K562 (cell line): ENCODE measurements at places on chromosomes 5 and 9.

GRCh38 chr5:50657044-50657443 lies 9.4 kb upstream of the PARP8 start:
- no peak overlapping the region for H3K27ac ChIP-seq
- no peaks in the 10 kb centered on the region for H3K27me3 ChIP-seq
- DNase-seq, result no peak
- no peaks in the 10 kb centered on the region for H3K4me1 ChIP-seq
- H3K36me3 ChIP-seq, result no peaks in the 10 kb centered on the region
- H3K4me3 ChIP-seq, result no peak overlapping the region

DNA sequence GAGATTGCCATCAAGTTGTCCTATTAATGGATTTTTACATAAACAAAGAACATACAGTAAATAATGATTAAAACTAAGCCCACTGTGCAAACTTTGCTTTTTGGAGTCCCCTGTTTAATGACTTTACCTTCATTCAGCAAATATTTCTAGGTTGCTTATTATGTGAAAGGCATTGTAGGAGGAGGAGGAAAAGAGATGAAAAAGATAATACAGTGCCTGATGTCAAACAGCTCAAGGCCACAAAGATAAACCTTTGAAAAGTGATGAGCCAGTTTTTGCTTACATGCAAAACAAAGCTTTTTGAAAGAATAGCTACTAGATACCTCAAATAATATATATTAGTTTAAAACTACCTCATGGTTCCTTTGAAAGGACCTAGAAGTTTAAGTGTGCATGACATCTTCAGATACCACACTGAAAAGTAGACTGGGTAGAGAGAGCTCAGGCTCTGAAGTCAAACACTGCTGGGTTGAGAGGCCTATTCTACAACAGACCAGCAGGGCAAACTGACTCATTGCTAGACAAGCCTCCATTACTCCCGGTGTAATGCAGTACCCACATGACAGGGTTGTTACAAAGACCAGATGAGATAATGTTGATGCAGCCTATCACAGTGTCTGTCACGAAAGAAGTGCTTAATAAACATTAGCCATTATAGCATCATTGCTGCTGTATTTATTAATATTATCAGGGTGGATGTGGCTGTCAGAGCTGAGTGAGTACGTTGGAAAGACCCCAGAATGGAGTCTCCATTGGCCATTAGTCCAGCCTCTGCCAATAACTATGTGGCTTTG lies 11.8 kb downstream of the DEPDC1B start:
- H3K4me1 ChIP-seq, result no peaks in the 10 kb centered on the region
- 0 out of 3 replicates have a peak overlapping the region, but pooled peaks have one; percentile 13 for H3K27ac ChIP-seq
- H3K36me3 ChIP-seq, result peaks cover 26% of the 10 kb centered on the region
- no peak for DNase-seq
- H3K4me3 ChIP-seq, result no peak overlapping the region

GRCh38 chr9:124769549-124770358 lies 1.4 kb downstream of the NR6A1 start:
- 0 out of 3 replicates have a peak, but pooled peaks cover 2% of the 10 kb centered on the region for H3K36me3 ChIP-seq
- peak overlapping the region; percentile 93 for H3K27ac ChIP-seq
- no peaks in the 10 kb centered on the region for H3K27me3 ChIP-seq

DNA sequence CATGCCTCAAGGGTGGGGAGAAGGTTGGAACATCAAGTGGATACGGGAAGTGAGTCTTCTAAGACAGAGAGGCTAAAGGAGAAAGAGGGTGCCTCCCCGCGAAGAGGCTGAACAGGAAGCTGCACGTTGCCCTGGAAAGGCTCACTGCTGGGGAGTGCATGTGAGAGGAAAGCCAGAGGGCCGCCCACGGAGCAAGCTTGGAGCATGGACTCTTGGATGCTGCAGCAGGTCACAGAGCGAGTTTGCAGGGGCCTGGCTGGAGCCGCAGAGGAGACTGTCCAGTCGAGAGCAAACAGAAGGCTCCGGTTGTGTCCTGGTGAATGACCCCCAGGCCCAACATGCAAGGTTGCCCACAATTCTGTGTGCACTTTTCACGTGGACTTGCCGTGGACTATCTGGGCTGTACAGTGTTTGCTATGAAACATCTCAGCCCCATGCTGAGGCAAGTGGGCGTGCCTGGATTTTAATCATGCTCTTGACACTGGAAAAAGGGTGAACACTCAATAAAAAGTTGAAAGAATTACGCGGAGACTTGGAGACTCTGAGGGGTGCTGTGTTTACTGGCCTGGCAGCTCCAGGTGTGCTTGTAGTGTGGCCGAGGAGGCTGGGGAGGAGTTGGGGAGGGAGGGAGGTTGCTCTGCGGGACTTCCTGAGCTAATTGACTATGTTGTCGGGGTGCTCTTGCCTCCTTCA lies 54.5 kb upstream of the GARNL3 start:
- H3K36me3 ChIP-seq, result no peaks in the 10 kb centered on the region
- H3K27ac ChIP-seq, result no peak overlapping the region
- H3K4me1 ChIP-seq, result peaks cover 18% of the 10 kb centered on the region; the same call in 2 of the 3 replicates
- no peak overlapping the region for H3K4me3 ChIP-seq

GRCh38 chr5:74174366-74174765 lies 466.2 kb downstream of the ENC1 start:
- H3K4me3 ChIP-seq, result no peak overlapping the region
- no peaks in the 10 kb centered on the region; the same call in 2 of the 3 replicates for H3K4me1 ChIP-seq
- no peak for DNase-seq
- H3K27ac ChIP-seq, result no peak overlapping the region

DNA sequence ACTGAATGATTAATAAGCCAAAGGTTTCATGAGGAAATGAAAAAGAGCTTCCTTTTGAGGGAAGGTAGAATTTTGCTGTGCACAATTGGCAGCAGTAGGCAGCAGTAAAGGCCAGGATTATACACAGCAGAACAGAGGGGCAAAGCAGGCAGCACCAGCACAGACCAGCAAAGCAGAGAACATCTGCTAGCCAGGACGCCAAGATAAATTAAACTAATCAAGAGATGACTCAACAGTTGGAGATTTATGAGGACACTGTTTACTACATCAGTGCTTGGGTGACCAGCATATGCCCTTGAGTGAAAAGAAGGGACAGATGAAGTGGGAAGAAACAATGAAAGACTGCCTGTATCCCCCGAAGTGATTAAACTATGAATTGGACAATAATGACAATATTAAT lies 871.4 kb upstream of the CDH10 start:
- H3K4me3 ChIP-seq, result no peak overlapping the region
- no peaks in the 10 kb centered on the region for H3K4me1 ChIP-seq
- H3K27ac ChIP-seq, result no peak overlapping the region
- no peak for DNase-seq
- no peaks in the 10 kb centered on the region for H3K36me3 ChIP-seq
- H3K27me3 ChIP-seq, result no peaks in the 10 kb centered on the region

GRCh38 chr5:7850395-7851239 lies at the start of gene CFAP90:
Gene CFAP90, minus strand, starts transcription at chr5:7851133. Its CDS starts 112 bp downstream, at chr5:7851021.
- no peak for DNase-seq
- H3K36me3 ChIP-seq, result no peaks in the 10 kb centered on the region
- no peak within 1 kb of the TSS for H3K27ac ChIP-seq
- H3K27me3 ChIP-seq, result peaks cover 5% of the 10 kb centered on the region; the same call in 1 of the 3 replicates
- no peak within 1 kb of the TSS for H3K4me3 ChIP-seq
- peaks cover 4% of the 10 kb centered on the region; the same call in 1 of the 2 replicates for H3K4me1 ChIP-seq

- no peaks in the 10 kb centered on the region for H3K36me3 ChIP-seq
- H3K27ac ChIP-seq, result no peak overlapping the region
- no peaks in the 10 kb centered on the region; the same call in 2 of the 3 replicates for H3K27me3 ChIP-seq
- no peak for DNase-seq
- H3K4me1 ChIP-seq, result no peaks in the 10 kb centered on the region
Measured at GRCh38 chr9:89496645-89497256, 1.2 kb downstream of the SEMA4D start.

- H3K4me3 ChIP-seq, result no peak overlapping the region
- H3K4me1 ChIP-seq, result no peaks in the 10 kb centered on the region
- no peak overlapping the region for H3K27ac ChIP-seq
- no peaks in the 10 kb centered on the region for H3K36me3 ChIP-seq
Measured at GRCh38 chr5:29263915-29264351, 1929.6 kb upstream of the CDH6 start.

GRCh38 chr5:128693764-128694163 lies 155.7 kb upstream of the FBN2 start:
- no peak overlapping the region for H3K4me3 ChIP-seq
- H3K27me3 ChIP-seq, result no peaks in the 10 kb centered on the region
- no peak for DNase-seq
- no peaks in the 10 kb centered on the region for H3K4me1 ChIP-seq

GRCh38 chr9:129290606-129291005 lies 112.5 kb upstream of the IER5L start:
- peaks cover 10% of the 10 kb centered on the region for H3K27me3 ChIP-seq
- H3K4me1 ChIP-seq, result no peaks in the 10 kb centered on the region

DNA sequence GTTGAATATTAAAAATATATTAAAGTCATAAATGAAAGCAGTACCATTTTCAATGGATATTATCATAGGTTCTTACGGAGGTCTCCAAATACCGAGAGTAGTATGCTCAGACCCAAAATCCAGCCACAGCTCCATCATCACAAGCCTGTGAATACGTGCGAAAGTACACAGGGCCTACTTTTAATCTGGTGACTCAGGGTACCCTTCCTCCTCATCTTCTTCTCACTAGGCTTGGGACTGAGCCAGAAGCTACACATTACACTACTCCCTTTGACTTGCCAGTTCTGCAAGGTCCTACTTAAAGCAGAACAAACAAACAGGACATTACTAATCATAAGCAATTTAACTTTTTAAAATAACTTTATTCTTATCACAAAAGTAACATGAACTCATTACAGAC lies 7.6 kb upstream of the RIC1 start:
- H3K27me3 ChIP-seq, result no peaks in the 10 kb centered on the region
- no peak overlapping the region for H3K4me3 ChIP-seq
- H3K36me3 ChIP-seq, result no peaks in the 10 kb centered on the region
- H3K27ac ChIP-seq, result no peak overlapping the region
- DNase-seq, result no peak

DNA sequence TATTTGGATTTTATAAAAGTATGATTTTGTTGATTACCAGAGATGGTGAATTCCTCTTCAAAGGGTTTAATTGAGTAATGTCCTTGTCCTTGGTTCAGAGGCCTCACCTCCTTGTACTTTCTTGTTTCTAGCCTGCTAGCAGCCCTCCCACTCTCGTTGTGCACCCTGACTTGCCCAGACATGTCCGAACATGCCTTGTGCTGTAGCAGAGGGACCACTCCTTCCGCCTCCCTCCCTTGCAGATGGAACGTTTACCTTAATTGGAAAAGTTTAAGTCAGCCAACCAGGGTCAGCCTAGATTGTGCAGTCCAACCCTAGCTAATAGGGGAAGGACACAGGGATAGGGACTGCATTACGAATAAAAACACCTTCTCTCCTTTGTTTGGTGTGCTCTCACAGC lies 406.9 kb upstream of the NMUR2 start:
- H3K27ac ChIP-seq, result no peak overlapping the region
- no peaks in the 10 kb centered on the region for H3K27me3 ChIP-seq
- no peaks in the 10 kb centered on the region for H3K4me1 ChIP-seq
- DNase-seq, result no peak
- no peaks in the 10 kb centered on the region for H3K36me3 ChIP-seq

- H3K27me3 ChIP-seq, result no peaks in the 10 kb centered on the region
- peaks cover 13% of the 10 kb centered on the region; the same call in 2 of the 3 replicates for H3K4me1 ChIP-seq
- no peak overlapping the region for H3K4me3 ChIP-seq
- H3K27ac ChIP-seq, result no peak overlapping the region; the same call in 2 of the 3 replicates
- DNase-seq, result no peak
- H3K36me3 ChIP-seq, result peaks cover 83% of the 10 kb centered on the region
Measured at GRCh38 chr5:171410181-171410580, 9.3 kb upstream of the FGF18 start.
